Fibroblast of the aortic adventitia (primary cell): ENCODE measurements at places on chromosomes 1 and 21.

- DNase-seq: no peak
Measured at GRCh38 chr1:189336115-189337100, 1141.3 kb downstream of the BRINP3 start.

GRCh38 chr1:187509091-187509490 is 680.3 kb downstream of the PLA2G4A start:
- DNase-seq: no peak

DNA sequence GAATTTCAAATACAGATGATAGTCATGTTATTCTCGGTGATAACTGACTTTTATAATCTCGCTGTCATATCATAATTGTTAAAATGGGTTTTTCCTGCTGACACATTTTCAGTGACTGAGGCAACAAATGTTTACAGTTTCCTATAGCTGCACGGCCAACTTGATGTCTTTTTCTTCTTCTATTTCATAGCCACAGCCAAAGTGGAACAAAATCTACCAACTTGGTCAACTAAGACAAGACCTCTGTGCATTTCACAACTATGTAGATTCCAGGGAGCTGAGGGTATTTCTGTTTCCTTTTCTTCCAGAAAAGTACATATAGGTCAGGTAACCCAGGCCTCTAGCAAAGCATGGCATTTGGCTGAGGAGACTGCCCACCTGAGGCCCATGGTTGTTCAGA is 10.4 kb upstream of the AHCYL1 start:
- no peak for DNase-seq

DNA sequence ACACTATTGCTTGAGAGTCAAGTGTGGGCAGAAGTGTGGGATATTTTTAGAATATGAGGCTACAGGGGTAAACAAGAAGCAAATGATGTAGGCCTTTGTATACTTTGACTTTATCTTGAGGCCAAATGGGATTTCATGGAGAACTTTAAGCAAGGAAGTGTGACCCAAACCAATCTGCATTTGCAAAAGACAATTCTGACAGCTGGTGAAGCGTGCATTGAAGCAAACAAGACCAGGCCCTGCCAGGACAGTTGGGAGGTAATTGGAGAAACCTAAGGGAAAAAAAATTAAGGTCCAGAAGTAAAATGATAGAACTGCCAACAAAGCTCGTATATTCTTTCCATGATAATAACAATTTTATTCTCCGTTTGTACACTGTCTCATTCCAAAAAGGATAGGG is 168.3 kb downstream of the TM2D1 start:
- DNase-seq: no peak

DNA sequence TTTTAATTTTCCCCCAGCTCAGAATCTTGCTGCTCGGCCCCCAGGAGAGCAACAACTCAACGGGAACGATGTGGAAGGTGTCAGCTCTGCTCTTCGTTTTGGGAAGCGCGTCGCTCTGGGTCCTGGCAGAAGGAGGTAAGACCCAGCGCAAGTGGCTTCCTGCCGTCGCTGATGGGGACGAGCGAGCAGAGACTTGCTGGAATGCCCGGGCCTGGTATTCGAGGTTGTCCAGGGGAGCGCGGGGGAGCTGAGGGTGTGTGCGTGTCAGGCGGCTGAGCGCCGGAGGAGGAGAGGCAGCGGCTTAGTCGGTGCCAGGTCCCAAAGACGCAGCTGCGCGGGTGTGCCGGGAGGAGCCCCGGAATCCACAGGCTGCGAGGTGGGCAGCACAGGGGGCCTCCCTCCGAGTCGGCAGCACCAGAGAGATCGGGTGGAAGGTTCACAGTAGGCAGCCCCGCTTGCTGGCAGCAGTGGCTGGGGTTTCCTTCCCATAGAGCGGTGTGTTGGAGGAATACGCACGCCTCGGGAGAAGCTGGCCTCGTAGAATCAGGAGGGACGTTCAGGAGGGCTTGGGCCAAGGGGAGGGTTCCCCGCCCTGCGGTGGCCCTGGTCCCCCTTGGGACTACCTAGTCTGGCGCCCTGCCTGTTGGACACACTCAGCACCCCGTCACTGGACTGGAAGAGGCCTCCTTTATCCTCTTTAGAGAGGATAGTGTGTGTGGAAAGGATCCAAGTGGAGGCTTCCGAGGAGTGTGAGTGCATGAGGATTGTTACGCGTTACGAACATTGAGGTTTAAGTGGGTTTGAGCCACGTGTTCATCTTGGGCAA is 547 bp downstream of the PDPN start:
- DNase-seq: peak; percentile 38

DNA sequence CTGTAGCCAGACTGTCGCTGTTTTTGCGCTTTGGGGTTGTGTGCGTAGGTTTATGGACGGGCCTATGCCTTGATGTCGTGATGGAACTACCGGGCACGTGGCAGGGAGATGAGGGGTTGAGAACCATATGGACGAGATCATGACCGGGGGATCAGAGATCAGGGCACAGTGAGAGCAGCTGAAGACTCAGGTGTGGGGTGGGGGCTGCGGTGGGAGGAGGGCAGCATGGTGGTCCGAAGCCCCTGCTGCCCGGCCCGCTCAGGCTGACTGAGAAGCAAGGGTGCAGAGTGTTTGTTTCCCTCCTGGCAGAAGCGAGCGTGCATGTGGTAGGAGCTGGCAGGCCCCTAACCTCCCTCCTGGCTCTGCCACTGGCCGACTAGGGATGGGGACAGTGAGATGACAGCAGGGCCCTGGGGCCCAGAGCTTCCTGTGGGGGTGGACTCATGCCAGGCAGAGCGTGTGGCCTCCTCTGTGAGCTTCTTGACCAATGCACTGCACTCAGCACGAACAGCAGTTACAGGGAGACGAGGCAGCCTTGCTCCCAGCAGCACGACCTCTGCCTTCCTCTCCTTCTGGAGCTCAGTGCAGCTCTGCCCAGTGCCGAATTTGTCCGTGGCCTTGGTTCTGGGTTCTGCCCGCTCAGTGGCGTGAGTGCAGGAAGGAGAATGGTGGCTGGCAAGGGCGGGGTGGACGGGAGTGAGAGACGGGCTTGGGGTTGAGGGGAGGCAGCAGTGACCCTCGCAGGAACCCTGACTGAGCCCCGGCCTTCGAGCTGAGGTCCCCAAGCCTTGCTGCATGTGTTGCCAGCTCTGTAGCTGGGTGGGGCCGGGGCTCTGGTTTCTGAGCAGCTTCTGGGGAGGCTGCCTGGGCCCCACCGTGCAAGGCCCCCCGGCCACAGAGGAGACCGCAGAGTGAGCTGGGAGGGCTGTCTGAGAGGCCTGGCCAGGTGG is 22.2 kb upstream of the LRRC3 start:
- DNase-seq: no peak

GRCh38 chr1:115296981-115297380 is 41.1 kb downstream of the NGF start:
- DNase-seq: no peak

DNA sequence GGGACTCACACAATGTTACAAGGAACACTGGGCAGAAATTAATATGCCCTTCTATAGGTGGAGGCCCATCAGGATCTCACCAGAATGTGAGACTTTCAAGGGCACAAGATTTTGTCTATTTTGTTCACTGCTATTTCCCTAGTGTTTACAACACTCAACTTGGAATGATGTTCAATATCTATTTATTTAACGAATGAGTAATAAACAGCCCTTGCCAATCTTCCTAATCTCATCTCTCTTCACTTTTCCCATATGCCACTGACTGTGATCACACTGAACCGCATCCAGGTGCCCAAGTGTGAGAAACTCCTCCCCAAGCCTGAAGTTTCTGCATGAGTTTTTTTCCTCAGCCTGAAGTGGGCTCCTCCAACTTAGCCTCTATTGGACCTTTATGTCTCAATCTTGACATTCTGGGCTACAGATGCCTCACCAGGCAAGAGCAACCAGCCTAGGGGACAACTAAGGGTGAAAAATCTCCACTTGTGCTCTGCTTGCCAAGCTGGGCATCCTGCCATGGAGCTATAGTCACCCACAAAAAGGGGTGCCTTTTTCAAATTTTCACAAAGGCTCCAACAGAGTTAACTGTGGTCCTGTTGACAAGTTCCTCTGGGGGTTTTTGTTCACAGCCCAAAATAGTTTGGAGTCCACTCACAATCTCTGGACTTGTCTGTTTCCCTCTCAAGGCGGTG is 105.6 kb downstream of the PLPP3 start:
- DNase-seq: peak; percentile 38

DNA sequence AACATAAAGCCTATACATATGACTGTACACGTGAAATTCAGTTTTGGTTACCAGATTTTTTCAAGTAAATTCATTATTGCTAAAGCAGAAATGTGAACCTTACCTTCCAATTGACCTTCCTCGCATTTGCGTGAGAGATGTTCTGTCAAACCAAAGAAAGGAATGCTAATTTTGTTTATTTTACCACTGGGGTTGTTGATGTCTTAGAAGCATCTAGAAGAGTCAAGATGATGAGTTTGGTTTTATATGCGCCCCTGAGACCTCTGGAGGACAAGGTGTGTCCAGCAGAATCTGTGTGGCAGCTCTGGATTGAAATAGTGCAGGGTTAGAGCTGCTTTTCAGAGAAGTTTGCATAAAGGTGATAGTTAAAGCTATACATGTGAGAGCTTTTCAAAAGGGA is 48.4 kb downstream of the ZBTB40 start:
- no peak for DNase-seq

GRCh38 chr1:28456078-28456477 is 49.8 kb upstream of the RCC1 start:
- peak; percentile 68 for DNase-seq

DNA sequence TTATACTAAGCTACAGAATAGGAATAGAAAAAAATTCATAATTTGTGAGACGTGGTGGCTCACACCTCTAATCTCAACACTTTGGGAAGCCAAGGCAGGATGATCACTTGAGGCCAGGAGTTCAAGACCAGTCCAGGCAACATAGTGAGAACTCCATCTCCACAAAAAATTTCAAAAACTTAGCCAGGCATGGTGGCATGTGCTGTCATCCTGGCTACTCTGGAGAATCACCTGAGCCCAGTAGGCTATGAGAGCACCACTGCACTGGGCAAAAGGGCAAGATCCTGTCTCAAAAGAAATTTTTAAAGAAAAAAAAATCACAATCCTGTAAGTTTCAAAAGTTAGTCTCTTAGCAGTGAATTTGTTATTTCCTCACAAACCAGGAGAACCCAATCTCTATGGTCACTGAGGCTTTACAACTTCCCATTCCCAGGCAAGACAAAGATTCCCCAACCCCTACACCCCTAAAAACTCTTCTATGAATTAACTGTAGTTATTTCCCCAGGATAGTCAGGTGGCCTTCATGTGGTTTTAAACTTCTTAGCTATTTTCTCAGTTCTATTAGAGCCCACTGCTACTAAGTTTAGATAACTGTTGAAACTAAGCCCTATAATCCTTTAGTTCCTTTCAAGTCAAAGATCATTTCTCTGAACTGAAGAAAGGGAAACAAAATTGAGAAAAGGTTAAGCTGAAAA is 74.5 kb downstream of the FOXJ3 start:
- DNase-seq: no peak

DNA sequence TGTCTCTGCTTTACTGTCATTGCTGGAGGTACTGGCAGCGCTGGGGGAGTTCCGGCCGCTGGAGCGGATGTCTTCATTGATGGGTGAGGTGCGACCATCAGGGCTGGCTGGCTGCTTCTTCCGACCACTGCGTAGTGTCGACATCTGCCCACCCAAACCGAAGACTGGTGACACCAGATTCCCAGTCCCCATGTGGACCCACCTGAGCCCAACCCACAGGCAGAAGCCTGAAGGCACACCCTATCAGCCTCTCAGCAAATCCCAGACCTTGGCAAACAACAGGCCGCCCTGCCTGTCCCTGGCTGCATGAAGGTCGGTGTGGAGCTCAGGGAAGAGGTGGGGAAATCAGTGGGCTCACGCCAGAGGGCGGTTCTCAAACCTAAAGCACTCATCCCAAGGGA is 44.8 kb downstream of the SLC45A1 start:
- DNase-seq: no peak

GRCh38 chr1:235883261-235883927 is 16.7 kb upstream of the LYST start:
- peak; percentile 93 for DNase-seq

GRCh38 chr1:119870917-119871596 is 25.3 kb downstream of the ADAM30 start:
- peak; percentile 89 for DNase-seq

- no peak for DNase-seq
Measured at GRCh38 chr1:28905921-28906666, 8.3 kb upstream of the EPB41 start.

DNA sequence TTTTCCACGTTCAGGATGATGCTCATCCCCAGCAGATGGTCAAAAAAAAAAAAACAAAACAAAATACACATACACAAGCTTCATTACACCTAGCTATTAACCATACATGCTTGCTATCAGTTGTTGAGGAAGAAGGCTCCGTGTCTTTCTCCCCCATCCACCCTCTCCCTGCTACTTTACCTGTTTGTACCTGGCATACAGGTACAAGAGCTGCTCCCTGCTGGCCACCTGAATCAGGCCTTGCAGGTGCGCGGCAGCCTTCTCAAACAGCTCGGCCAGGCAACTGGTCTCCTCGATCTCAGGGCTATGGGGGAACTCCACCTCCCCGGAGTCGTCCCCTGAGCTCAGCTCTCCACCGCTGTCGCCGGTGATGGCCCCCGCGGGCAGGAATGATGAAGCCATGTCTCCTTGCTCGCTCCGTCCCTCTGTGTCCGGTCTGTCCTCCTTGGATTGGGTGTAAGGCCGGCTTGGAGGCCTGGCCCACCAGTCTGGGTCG is 464 bp downstream of the ACBD6 start:
- DNase-seq: no peak

DNA sequence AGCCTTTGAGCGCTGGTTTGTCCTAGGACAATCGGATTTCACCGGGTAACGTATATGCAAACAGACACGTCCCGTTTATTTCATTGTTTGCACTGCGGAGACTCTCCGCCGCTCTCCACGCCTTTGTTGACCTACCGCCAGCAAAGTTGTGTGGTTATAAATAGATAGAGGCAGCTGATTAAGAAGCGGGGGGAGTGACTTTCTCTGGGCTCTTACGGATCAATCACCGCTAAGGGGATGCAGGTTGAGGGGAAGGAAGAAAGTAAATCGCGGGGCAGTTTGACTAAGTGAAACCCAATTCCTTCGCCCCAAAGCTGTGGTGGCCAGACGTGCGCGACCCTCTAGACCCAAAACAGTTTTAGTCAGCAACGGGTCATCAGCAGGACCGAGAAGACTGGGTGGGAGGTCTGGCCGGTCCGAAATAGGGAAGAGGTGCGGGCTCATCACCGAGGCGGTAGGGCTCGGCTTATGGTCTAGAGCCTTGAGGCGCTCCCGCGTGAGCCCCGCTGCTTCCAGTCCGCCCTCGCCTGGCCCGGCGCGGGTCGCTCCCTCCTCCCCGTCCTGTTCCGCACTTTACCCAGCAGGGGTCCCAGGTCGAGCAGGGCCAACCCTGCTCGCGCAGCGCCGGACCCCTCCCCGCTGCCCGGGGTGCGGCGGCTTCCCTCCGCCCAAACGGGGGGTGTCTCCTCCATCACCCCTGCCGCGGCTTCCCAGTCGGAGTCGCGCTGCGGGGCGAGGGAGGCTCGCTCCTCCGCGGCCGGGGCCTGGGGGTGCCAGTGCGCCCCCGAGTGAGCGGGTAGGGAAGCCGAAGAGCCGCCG is 120.8 kb upstream of the RRP15 start:
- DNase-seq: peak; percentile 17

GRCh38 chr1:31326461-31326860 is 29.6 kb downstream of the ZCCHC17 start:
- DNase-seq: no peak
